Dermis blood vessel endothelial cell (primary cell): ENCODE measurements at places on chromosomes 7 and 10. TPM values are rescaled to one million over a fixed set of nuclear protein-coding genes. Genes with fewer than 3 reads are reported as not detected.

MAPK8 gene
- 81.3 and 104 TPM in 2 replicates for total RNA-seq

ITIH5 gene
- total RNA-seq: 0.51 and 0.65 TPM in 2 replicates

NPY gene
- not detected in 2 replicates for total RNA-seq

GRID2IP gene
- total RNA-seq: 0.05 TPM in 1 of 2 replicates, not detected in the other

RBM28 gene
- total RNA-seq: 14.6 and 26.9 TPM in 2 replicates

HIP1 gene
- total RNA-seq: 60.2 and 79.1 TPM in 2 replicates

FGF8 gene
- total RNA-seq: not detected in 2 replicates

FAM131B gene
- total RNA-seq: 0.23 and 0.51 TPM in 2 replicates

NRAP gene
- not detected in 2 replicates for total RNA-seq

PGAM2 gene
- total RNA-seq: 0.19 and 0.51 TPM in 2 replicates

CUZD1 gene
- 0.34 and 0.51 TPM in 2 replicates for total RNA-seq

SMURF1 gene
- total RNA-seq: 18.9 and 21.6 TPM in 2 replicates

FAS gene
- 16.5 and 19.2 TPM in 2 replicates for total RNA-seq

CCDC172 gene
- total RNA-seq: not detected in 2 replicates

SHLD2 gene
- 25.9 and 36.2 TPM in 2 replicates for total RNA-seq

FGFBP3 gene
- total RNA-seq: 0.34 and 0.56 TPM in 2 replicates

PON3 gene
- 0.85 and 0.93 TPM in 2 replicates for total RNA-seq

EBLN1 gene
- total RNA-seq: not detected in 2 replicates

IFIT1B gene
- total RNA-seq: not detected in 2 replicates
